ENCODE measurements at places on chromosomes 2 and 18.

DNA sequence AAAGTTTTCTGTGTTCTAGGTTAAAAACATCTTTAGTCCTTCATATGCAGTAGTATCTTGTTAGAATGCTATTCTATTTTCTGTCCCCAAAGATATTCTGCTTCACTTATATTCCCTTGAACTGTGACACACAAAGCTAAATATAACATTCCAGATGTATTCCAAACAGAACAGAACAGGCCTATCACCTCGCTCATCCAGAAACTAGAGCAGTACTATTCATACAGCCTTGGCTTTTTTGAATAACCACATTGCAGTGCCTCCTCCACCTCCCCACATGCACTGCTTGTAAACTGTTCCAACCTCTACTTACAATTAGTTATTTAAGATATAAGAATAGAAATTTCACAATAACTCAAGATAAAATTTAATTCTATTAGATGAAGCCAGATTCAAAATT lies 196.8 kb downstream of the EXOC6B start:
- DNase-seq = no peak

DNA sequence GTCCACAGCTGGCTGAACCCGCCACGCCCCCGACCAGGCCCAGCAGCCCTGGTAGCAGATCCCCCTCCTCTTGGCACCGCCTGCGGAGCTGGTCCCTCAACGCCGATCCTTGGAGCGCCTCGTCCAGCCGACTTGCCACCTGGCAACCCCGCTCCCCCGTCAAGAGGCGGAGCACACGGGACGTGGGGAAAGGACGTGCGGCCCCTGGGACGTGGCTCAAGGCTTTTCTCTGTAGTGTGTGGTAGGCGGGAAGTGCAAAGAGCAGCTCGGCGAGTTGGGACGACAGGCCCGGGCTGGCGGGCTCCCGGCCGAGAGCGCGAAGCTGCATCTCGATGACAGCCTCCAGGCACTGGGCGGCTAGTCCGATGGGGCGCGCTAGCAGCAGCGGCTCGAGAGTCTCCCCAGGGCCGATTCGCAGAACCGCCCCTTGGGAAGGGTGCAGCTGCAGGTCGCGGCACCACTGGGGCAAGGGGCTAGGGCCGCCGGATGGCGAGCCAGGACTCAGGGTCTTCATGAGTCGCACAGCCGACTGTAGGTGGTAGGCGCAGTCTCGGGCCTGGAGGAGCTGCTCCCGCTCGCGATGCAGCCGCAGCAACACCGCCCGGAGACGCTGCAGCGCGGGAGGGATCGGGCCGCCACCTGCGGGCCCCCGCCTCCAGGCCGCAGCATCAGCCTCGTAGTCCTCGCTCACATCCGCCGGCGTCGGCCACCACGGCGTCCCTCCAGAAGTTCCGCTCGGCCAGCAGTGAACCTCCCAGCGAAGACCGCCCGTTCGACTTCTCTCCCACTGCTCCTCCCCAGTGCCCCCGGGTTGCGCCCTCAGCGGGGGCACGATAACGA lies 617 bp downstream of the CCDC142 start:
- no peak for DNase-seq

DNA sequence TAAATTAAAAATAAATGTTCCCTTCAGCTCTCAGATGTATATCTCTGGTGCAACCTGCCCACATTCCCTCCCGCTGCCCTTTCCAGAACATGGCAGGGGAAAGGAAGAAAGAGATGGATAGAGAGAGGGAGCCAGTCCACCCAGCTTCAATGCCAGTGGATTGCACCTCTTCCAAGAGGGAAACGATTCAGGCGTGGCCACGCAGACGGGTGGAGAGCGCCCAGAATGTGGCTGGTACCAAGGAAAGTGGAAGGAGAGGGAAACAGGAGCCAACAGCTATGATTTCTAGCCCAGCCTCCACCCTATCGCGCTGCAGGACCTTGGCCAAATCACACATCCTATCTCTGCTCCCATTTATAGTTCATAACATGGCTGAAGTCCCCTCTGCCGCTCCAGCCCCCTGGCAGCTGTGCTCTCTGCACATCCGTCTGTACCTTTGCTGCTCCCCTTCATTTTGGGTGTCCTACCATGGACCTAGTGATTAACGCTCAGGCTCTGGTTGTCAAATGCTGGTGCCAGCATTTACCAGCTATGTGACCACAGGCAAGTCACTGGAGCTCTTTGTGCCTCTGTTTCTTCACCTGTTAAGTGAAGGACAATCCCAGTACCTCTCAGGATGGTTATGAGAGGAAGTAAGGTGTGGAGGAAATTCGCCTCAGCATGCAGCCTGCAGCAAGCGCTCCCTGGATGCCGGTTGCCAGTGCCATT lies 66.5 kb downstream of the SFXN5 start:
- no peak for DNase-seq

DNA sequence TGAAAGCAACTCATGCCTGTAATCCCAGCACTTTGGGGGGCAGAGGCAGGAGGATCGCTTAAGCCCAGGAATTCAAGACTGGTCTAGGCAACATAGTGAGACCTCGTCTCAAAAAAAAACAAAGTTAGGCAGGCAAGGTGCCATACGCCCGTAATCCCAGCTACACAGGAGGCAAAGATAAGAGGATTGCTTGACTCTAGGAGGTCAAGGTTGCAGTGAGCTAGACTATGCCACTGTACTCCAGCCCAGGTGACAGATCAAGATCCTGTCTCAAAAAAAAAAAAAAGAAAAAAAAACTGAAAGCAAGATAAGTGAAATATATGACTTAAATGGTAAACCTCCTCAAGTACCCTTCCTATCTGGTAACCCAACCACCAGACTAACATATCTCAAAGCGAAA lies 59.8 kb downstream of the USP34 start:
- no peak for DNase-seq

DNA sequence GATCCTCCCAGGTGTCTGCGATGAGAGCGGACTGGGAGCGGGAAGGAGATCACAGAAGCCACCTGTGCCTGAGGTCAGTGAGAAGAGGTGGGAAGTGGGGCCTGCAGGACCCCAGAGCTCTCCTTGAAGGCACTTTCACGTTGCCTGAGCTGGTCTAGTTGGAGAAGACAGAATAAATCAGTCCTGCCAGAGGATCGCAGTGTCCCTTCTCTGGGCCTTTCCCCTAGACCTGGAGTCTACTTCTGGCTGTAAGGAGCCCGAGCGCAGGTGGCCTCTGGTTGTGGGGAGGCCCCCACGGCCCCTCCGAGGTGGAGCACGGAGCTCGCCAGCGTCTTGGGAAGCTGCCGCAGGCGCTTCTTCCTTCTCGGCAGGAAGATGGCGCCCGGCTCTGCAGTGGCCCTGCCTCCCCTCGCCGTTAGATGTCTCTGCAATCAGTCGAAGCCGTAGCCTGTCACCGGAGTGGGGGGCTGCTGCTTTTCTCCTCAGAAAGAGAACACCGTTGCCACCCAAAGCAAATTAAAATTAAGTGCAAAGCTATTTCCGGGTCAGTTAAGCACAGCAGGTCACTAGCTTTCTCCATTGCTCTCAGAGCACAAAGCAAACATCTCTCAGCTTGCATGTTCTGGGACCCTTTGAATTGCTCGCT lies 212.0 kb upstream of the MYT1L start:
- no peak for DNase-seq

- DNase-seq = peak; percentile 75
Observed at GRCh38 chr2:197307236-197307932, 3.2 kb downstream of the ANKRD44 start.

GRCh38 chr2:216808805-216809425 lies 50.9 kb downstream of the TNP1 start:
- no peak for DNase-seq

- peak; percentile 34 for DNase-seq
Observed at GRCh38 chr2:71070294-71071093, 2.0 kb downstream of the NAGK start.

GRCh38 chr18:998936-999335 lies 94.3 kb downstream of the ADCYAP1 start:
- no peak for DNase-seq

DNA sequence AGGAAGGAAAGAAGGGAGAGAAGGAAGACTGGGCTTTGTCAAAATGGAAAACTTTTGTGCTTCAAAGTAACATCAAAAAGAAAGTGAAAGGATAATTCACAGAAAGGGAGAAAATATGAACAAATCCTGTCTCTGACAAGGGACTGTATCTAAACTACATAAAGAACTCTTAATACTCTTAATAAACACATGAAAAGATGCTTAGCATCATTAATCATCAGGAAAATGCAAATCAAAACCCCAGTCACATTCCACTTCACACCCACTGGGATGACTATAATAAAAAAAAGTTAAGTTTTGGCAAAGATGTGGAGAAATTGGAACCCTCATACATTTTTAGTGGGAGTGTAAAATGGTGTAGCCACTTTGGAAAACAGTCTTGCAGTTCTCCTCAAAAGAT lies 11.8 kb upstream of the ZFP36L2 start:
- DNase-seq = no peak

- no peak for DNase-seq
Observed at GRCh38 chr2:233466991-233467603, 99.5 kb downstream of the USP40 start.

GRCh38 chr2:235002198-235003095 lies 50.6 kb downstream of the SH3BP4 start:
- peak; percentile 54 for DNase-seq

DNA sequence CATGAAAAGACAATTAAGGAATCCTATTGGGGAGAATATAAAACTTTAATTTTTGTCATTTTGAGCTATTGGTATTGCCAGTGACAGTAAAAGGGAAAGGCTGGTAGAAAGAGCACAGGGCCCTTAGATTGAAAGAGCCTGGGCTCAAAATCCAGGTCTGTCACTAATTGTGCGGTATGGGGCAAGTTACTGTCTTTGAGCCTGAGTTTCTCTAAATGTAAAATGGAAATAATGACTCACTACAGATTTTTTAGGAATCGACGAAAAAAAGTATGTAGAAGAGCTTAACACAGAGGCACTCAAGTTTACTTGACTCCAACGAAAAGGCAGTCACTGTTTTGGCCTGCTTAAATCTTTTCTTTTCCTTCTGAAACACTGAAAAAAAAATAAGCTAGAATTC lies 7.0 kb downstream of the NDUFV2 start:
- DNase-seq = no peak

GRCh38 chr2:239392688-239393387 lies 8.0 kb downstream of the HDAC4 start:
- no peak for DNase-seq

DNA sequence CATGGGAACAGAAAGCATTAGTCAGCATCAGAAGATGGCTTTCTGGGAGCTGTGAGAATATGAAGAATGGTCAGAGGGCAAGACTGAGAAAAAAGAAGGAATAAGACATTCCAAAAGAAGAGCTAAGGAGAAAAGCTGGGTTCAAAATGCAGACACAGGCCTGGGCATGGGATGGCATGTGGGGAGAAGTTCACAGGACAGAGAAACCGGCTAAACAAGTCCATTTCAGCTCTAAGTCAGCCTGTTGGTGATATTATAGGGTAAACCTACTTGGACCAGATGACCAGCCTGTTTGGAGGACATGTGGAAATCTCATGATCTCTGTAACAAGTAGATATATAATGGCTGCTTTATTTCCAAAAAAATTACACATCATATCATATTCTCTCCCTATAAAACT lies 91.7 kb upstream of the MEIS1 start:
- DNase-seq = no peak

GRCh38 chr2:152497481-152498052 lies 162.6 kb downstream of the FMNL2 start:
- no peak for DNase-seq

GRCh38 chr2:985317-985898 lies 34.8 kb downstream of the SNTG2 start:
- no peak for DNase-seq

GRCh38 chr18:2154278-2154677 lies 417.0 kb downstream of the METTL4 start:
- no peak for DNase-seq

- DNase-seq = no peak
Observed at GRCh38 chr2:150341982-150342680, 145.3 kb downstream of the RND3 start.

- no peak for DNase-seq
Observed at GRCh38 chr2:28291811-28292440, 100.7 kb upstream of the FOSL2 start.

DNA sequence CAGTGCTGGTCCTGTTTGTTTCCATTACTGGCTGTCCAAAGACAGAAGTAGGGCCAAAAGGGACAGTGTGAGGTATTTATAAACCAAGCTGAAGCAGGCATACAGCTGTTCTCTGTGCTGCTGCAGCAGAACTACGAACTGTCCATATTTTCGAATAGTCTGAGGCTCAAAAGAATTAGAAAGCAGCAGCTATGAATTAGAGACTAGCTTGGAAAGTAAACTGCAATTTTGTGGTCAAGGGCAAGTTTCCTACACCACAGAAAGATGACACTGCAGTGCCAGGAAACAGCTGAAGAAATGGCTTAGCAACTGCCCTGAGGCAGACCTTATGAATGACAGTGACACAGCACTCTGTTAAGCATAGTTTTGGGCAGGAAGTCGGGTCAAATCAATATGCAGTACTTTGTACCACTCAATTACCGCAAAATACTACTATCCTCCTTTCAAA lies 125.3 kb downstream of the TMEM131 start:
- DNase-seq = peak; percentile 87

DNA sequence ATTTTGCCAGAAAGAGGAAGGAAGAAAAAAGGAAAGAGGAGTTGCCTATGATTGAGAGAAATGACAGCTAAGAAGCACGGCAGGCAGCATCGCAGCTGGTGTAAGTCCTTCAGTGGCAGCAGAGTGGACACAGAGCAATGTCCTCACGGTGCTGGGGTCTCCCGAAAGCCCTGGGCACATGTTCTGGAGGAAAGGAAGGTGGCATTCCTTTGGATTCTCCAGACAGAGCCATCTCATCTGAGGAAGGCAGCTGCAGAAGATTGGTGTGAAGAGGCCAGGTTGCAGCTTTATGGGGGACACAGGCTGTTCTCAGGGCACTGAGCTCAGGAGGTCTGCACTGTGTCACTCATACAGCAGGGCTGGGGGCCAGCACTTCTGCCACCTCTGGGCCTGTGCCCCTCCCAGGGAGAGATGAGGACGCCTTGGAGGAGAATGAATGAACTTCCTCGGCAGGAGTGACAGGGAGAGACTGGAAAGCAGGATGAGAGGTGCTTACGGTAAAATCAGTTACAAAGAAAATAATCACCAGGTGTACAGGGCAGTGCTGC lies 252.0 kb upstream of the MYT1L start:
- DNase-seq = no peak

DNA sequence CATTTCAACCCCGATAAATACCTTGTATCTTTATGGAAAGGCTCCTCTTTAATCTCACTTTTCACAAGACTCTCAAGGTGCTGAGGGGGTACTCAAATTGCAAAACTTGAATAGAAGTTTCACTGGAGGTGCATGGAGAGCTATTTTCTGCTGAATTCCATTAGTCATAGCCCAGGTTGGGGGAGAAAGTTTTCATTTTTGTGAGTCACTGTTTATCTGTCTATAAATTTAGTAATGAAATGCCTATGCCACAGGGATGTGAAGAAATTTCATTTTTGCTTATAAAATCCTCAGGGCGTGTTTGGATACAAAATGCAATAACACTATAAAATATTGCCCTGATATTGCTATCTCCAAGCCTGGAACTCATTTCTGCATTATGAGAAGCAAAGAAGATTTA lies 346.3 kb downstream of the LRATD1 start:
- DNase-seq = no peak

GRCh38 chr2:117557626-117558025 lies 256.9 kb upstream of the DDX18 start:
- peak; percentile 2 for DNase-seq

Measured in KBM-7 (cell line).